ENCODE measurements at places on chromosomes 6 and 20. TPM values are rescaled to one million over a fixed set of nuclear protein-coding genes. Genes with fewer than 3 reads are reported as not detected.

CYP21A2 gene
- not detected for total RNA-seq

CLVS2 gene
- 0.07 TPM for total RNA-seq

PCSK2 gene
- not detected for total RNA-seq

UBD gene
- total RNA-seq, result 0.56 TPM

SRSF6 gene
- total RNA-seq, result 109 TPM

SLC17A2 gene
- total RNA-seq, result not detected

MYO6 gene
- total RNA-seq, result 7.9 TPM

FUT9 gene
- total RNA-seq, result not detected

TGM2 gene
- total RNA-seq, result 410 TPM

KDM1B gene
- total RNA-seq, result 8.3 TPM

OXT gene
- total RNA-seq, result not detected

COL20A1 gene
- 1.3 TPM for total RNA-seq

CRISP3 gene
- not detected for total RNA-seq

CCR6 gene
- not detected for total RNA-seq

FOXQ1 gene
- 3.7 TPM for total RNA-seq

FLRT3 gene
- 2.0 TPM for total RNA-seq

SLC35A1 gene
- total RNA-seq, result 9.9 TPM

ENTPD6 gene
- total RNA-seq, result 101 TPM

SLC22A16 gene
- total RNA-seq, result not detected

ME1 gene
- total RNA-seq, result 40.1 TPM

CLDN20 gene
- not detected for total RNA-seq

ERGIC3 gene
- total RNA-seq, result 253 TPM

GNAS-AS1 gene
- total RNA-seq, result not detected

BNIP5 gene
- total RNA-seq, result not detected

EDN3 gene
- total RNA-seq, result 0.10 TPM

FAM217A gene
- not detected for total RNA-seq

PABPC1L gene
- total RNA-seq, result 20.2 TPM

MEI4 gene
- total RNA-seq, result not detected

LGSN gene
- 3.5 TPM for total RNA-seq

BFSP1 gene
- 4.5 TPM for total RNA-seq

C6orf15 gene
- total RNA-seq, result not detected

PGC gene
- not detected for total RNA-seq

EMILIN3 gene
- 0.29 TPM for total RNA-seq

ADGRF1 gene
- not detected for total RNA-seq

SLC22A1 gene
- total RNA-seq, result 2.8 TPM

PLEKHG1 gene
- total RNA-seq, result 0.40 TPM

VSX1 gene
- 0.56 TPM for total RNA-seq

ZKSCAN8 gene
- total RNA-seq, result 5.4 TPM

SPEF1 gene
- total RNA-seq, result 2.1 TPM

OLIG3 gene
- total RNA-seq, result not detected

NOTCH4 gene
- 0.61 TPM for total RNA-seq

GLP1R gene
- total RNA-seq, result not detected

TNF gene
- not detected for total RNA-seq

TCP11 gene
- not detected for total RNA-seq

Data from A549 treated with CpdA at 1 μM for 4 hours (cell line).